Muscle of arm (tissue), 14 donors: ENCODE measurements at places on chromosomes 7 and 10. TPM values are rescaled to one million over a fixed set of nuclear protein-coding genes. Genes with fewer than 3 reads are reported as not detected.

NUTM2A gene
- polyA plus RNA-seq: 4.3 TPM

NUTM2E gene
- 0.65 TPM for polyA plus RNA-seq

CLCN1 gene
- 2.0 TPM for polyA plus RNA-seq

AGR3 gene
- polyA plus RNA-seq: not detected

TUBB8 gene
- polyA plus RNA-seq: not detected

RBM17 gene
- 83.1 TPM for polyA plus RNA-seq

PRPS1L1 gene
- polyA plus RNA-seq: not detected

NKX1-2 gene
- polyA plus RNA-seq: not detected

TMEM196 gene
- not detected for polyA plus RNA-seq

NPFFR1 gene
- 0.04 TPM for polyA plus RNA-seq

RADIL gene
- 4.3 TPM for polyA plus RNA-seq

PNLIP gene
- polyA plus RNA-seq: 0.12 TPM

CFAP69 gene
- polyA plus RNA-seq: 3.3 TPM

INHBA gene
- 14.7 TPM for polyA plus RNA-seq

SMO gene
- 33.0 TPM for polyA plus RNA-seq

FAM180A gene
- polyA plus RNA-seq: not detected

CALML3 gene
- polyA plus RNA-seq: 0.18 TPM

ARMC3 gene
- polyA plus RNA-seq: not detected

ADAMTS14 gene
- not detected for polyA plus RNA-seq

NXPH1 gene
- not detected for polyA plus RNA-seq

CPN1 gene
- not detected for polyA plus RNA-seq

TBX20 gene
- not detected for polyA plus RNA-seq

LRMDA gene
- not detected for polyA plus RNA-seq

OR9A2 gene
- polyA plus RNA-seq: not detected

PTPN20 gene
- polyA plus RNA-seq: 1.5 TPM

ITGB8 gene
- 6.5 TPM for polyA plus RNA-seq

C10orf53 gene
- polyA plus RNA-seq: not detected

GNGT1 gene
- polyA plus RNA-seq: not detected

CCDC186 gene
- polyA plus RNA-seq: 12.5 TPM

HOXA10 gene
- polyA plus RNA-seq: 27.2 TPM

ARMS2 gene
- not detected for polyA plus RNA-seq
